ENCODE measurements at places on chromosomes 1 and 21.

DNA sequence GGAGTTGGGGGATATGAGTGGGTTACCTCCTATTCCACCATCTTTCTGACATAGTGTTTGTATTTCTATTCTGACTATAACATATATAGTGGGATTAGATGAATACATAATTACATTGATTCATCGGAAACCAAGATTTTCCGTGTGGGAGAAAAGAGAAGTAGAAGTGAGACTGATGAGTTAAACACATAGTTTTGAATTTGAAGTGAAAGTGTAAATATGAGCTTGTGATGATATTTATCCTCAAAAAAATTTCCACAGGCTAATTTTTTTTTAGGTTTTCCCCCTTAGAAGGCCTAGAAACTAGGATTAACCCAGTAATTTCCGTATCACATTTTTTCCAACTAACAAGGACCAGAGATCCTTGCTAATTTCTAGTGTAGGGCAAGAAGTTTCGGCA lies 6.9 kb downstream of the CD1B start:
- DNase-seq: no peak

GRCh38 chr1:205577874-205578658 lies 53.7 kb downstream of the ELK4 start:
- no peak for DNase-seq

- DNase-seq: no peak
These were observed 19.3 kb downstream of the BEND5 start for GRCh38 chr1:48757363-48757762.

DNA sequence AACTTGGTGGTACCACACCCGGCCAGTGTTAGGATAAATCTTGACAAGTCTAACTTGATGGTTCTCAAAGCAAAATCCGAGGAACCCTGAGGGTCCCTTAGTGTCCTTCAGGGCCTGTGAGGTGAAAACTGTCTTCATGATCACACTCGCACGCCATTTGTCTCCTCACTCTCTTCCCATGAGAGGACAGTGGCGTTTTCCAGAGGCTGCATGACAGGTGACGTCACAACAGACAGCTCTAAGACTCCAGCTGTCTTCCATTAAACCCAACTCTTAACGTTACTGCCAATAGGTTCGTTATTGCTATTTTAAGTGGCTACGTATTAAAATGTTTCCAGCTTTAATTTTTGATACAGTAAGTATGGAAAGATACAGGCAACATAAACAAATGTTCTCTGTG lies 13.8 kb downstream of the CFAP74 start:
- no peak for DNase-seq

DNA sequence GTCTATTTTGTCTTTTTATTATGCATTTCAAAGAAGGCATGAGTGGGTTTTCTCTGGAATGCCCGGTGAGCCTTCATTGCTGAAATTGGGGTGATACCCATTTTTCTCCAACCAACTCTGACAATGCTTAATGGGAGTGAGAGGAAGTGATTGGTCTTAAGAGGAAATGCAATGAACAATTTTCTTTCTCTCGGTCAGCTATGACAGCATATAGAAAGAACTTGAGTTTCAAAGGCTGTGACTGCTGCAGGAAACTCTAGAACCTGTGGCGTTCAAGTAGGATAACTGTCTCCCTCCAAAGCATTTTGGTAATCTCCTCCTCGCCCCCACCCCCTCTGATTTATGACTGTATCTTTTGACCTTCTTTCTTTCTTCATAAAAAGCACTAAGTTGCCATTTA lies 155.9 kb downstream of the LYPLAL1 start:
- DNase-seq: no peak

- no peak for DNase-seq
These were observed 32.9 kb upstream of the TADA1 start for GRCh38 chr1:166908942-166909341.

- no peak for DNase-seq
These were observed 11.2 kb upstream of the DPH2 start for GRCh38 chr1:43958351-43959255.

GRCh38 chr1:160916666-160917065 lies 31.7 kb upstream of the ITLN1 start:
- no peak for DNase-seq

All from forelimb muscle (tissue), 1 donor.